HEK293T (cell line): ENCODE measurements at places on chromosomes 6 and 20.

DNA sequence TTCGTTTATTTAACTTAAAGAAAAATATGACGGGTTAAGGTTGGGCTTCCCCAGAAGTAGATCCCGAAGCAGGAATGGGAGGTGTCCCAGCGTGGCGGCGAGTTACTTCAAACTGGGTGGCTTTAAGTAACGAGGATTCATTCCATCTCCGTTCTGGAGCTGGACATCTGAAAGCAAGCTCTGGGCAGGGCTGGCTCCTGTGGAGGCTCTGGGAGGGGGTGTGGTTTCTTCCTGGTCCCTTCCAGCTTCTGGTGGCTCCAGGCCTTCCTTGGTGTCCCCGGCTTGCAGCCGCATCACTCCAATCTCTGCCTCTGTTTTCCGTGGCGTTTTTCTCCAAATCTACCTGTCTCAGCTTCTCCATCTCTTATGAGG is 47.3 kb upstream of the BHLHE23 start:
- DNase-seq = no peak

GRCh38 chr20:2922957-2923356 is 49.7 kb downstream of the PTPRA start:
- DNase-seq = no peak

- no peak for DNase-seq
These were observed 9.7 kb upstream of the MMS22L start for GRCh38 chr6:97292671-97293070.

GRCh38 chr6:140490081-140490480 is 1115.6 kb upstream of the CITED2 start:
- DNase-seq = no peak

GRCh38 chr6:112659912-112660311 is 312.8 kb downstream of the RFPL4B start:
- DNase-seq = no peak

DNA sequence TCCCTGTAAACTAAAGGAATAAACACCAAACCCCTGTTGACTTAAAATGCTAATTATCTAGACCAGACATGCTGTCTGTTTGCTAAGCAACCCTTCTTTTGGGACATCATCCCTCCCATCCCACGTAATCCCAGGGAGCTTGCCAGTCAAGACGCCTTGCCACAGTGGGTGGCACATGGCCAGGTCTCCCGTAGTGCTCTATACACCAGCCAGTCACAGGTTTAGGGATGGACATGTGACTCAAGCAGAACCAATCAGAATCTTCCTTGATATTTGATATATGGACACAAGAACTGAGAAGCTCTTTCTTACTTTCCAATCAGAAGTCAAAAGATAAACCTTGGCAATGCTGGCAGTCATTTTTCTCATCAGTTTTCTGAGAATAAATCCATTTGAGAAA is 60.0 kb downstream of the CNKSR3 start:
- no peak for DNase-seq

DNA sequence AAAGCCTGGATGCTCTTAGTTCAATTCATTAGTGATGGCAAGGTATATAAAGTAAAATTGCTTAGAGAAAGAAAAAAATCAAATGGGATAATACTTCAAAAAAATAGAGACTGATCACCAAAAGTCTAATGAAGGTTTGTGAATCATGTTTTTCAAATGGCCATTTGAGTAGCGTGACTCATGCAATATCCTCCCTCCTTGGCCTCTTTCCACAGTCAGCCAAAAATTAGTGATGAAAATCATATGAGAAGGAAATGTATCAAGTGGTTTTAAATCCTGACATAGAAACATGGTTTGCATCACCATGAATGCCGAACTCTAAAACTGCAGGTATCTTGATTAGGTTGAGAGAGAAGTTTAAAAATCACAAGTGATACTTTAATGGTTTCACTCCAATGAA is 1.2 kb upstream of the COL19A1 start:
- DNase-seq = no peak

- DNase-seq = no peak
These were observed 35.3 kb upstream of the CDKN1A start for GRCh38 chr6:36642913-36643817.

DNA sequence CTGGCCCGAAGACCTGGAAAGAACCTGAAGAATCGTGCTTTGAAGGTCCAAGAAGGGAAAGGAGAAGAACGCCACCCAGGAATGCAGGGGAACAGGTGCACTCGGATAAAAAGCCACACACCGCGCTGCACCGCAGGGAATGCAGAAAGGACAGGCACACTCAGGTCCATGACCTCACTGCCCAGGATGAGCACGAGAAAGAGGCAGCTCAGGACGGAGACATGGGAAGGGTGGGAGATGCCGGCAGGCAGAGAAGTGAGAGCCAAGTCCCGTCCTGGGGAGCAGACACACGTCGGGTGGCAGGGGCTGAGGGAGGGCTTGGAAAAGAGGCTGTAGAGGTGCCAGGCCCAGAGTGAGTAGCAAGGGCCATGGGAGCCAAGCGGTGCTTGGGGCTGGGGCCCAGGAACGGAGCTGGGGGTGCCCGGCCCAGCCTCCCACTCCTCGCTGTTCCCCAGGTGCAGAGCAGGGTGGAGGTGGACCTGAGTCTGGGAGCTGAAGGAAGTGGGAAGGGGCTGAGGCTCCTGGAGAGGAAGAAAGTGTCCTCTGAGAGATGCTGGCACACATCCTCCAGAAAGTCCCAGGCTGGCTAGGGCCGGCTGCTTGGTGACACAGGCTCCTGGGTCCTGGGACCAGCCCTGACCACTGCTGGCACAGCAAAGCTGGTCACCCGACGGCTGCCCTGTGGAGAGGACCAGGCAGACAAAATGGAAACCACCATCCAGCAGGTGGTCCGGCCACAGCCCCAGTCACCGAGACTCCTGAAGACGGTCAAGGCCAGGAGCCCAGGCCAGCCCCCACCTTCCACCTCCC is 91.3 kb downstream of the PSMB1 start:
- DNase-seq = no peak

DNA sequence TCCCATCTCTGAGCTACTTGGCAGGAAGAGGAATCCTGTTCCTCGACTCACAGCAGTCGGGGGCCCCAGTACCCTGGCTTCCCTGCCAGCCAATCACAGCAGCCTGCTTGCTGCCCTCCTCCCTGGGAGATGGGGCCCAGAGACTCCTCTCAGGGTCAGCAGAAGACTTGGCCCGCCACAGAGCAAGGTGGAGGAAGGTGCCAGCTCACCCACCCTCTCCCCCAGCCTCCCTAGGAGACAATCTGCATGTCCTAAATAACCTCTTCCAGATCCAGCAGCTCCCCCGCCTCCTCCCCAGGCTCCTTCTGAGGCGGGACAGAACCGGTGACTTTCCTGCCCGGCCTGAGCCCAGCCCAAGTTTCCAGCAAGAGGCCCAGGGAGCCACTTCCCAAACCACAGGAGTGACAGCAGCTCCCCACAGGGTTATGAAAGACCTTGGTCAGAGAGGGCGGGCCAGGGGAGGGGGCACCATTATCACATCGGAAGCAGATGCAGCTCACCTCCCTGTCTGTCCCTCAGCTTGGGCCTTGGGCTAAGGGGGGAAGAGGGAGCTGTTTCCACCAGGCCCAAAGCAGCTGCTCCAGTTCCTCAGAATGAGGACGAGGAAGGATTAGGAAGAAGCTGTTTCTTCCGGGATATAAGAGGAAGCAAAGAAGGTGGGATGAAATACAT is 2.3 kb downstream of the CCND3 start:
- DNase-seq = no peak

GRCh38 chr6:47714802-47715201 is 16.4 kb downstream of the ADGRF4 start:
- no peak for DNase-seq

DNA sequence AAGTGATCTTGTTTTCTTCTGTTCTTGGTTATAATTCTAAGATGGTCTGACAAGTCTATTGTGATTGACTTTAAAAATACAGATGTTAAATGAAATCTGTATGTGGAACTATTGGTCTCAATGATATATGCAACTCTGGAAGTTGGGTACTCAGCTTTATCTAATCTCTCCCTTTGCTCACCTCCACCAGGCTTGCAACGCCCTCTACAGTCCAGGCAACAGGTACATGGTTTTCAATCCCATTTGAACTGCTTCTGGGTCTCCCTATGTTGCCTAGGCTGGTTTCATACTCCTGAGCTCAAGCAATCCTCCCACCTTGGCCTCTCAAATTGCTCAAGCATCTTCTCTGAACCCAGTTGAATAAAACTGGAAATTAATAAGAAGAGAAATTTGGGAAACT is 25.6 kb upstream of the HLA-DQB1 start:
- peak; percentile 43 for DNase-seq

DNA sequence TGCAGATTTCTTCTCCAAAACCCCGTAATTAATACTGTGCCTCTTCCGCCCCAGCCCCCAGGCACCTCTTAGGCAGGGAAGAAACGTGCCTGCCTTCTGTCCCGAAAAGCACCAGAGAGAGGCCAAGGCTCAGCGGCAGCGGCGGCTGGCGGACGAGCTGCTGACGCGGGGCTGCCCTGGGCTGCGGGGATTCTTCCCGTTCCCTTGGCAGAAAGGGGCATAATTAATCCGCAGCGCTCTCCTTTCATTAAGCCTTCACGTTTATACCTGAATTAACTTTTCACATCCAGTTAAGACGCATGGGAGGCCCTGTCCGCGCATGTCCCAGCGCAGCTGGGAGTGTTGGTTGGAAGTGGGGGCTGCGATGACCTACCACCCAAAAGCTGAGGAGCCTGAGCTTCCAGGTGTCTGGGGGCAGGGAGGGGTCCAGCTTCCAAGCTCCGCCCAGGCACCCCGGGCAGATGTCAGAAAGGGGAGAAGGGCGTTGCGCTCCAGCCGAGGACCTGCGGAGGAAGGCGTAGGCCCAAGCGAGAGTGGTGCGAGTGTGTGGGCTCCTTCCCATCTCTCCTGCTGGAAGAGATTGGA is 167.4 kb upstream of the LRFN2 start:
- DNase-seq = no peak

- DNase-seq = no peak
These were observed 33.9 kb upstream of the CLVS2 start for GRCh38 chr6:122962000-122962624.

- no peak for DNase-seq
These were observed 273.8 kb downstream of the CDH4 start for GRCh38 chr20:61525781-61526431.

GRCh38 chr20:49323622-49324238 is 45.9 kb upstream of the ZNFX1 start:
- DNase-seq = no peak

GRCh38 chr20:49457444-49457843 is 25.0 kb downstream of the KCNB1 start:
- no peak for DNase-seq

- DNase-seq = peak; percentile 33
These were observed 18.0 kb upstream of the SIRPB2 start for GRCh38 chr20:1509237-1509636.

GRCh38 chr6:81562169-81562568 is 190.3 kb downstream of the TENT5A start:
- DNase-seq = peak; percentile 8

GRCh38 chr6:31663961-31664789 is 622 bp downstream of the GPANK1 start:
- DNase-seq = no peak

- DNase-seq = no peak
These were observed 28.1 kb upstream of the SOX4 start for GRCh38 chr6:21565431-21565830.

GRCh38 chr6:111764238-111765175 is 108.7 kb downstream of the FYN start:
- DNase-seq = no peak

- DNase-seq = peak; percentile 78
These were observed 18.0 kb upstream of the CSNK2A1 start for GRCh38 chr20:561437-562231.

DNA sequence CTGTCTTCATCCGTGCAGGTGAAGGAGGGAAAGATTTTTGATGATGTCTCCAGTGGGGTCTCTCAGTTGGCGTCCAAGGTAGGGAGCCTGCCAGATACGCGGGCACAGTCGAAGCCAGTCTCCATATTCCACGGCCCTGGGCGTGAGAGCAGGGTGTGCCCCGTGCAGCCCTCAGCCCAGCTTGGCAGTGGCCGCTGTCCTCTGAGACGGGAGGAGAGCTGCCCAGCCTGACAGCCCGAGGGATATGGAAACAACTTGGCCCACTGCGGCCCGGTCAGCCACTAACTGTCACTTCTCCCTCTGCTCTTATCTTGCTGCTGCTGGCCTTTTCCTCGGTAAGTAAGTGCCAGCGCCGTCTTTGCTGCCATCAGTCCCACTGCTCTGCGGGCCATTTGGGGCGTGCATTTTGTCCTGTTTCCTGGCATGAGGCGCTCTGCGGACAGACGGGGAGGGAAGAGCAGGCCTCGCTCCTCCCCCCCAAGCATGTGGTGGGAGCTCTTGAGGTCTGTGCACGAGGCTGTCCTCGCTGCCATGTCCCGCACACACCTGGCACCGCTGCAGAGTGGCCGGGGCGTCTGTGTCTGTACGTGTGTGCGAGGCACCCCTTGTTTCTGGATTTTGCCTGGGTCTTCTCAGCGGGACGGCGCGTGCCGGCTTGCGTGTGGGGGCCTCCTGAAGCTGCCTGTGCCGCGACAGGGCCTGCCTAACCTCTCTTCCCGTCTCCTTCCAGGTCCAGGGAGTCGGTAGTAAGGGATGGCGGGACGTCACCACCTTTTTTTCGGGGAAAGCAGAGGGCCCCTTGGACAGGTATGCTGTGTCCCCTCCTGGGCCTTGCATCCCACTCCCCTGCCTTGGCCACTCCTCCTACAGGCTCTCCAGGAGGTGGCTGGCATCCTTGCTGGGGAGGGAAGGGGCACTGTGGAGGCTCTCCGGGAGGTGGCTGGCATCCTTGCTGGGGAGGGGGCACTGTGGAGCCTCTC is 7.1 kb upstream of the COL20A1 start:
- DNase-seq = no peak

- no peak for DNase-seq
These were observed 44.0 kb downstream of the SMPDL3A start for GRCh38 chr6:122833021-122833491.

DNA sequence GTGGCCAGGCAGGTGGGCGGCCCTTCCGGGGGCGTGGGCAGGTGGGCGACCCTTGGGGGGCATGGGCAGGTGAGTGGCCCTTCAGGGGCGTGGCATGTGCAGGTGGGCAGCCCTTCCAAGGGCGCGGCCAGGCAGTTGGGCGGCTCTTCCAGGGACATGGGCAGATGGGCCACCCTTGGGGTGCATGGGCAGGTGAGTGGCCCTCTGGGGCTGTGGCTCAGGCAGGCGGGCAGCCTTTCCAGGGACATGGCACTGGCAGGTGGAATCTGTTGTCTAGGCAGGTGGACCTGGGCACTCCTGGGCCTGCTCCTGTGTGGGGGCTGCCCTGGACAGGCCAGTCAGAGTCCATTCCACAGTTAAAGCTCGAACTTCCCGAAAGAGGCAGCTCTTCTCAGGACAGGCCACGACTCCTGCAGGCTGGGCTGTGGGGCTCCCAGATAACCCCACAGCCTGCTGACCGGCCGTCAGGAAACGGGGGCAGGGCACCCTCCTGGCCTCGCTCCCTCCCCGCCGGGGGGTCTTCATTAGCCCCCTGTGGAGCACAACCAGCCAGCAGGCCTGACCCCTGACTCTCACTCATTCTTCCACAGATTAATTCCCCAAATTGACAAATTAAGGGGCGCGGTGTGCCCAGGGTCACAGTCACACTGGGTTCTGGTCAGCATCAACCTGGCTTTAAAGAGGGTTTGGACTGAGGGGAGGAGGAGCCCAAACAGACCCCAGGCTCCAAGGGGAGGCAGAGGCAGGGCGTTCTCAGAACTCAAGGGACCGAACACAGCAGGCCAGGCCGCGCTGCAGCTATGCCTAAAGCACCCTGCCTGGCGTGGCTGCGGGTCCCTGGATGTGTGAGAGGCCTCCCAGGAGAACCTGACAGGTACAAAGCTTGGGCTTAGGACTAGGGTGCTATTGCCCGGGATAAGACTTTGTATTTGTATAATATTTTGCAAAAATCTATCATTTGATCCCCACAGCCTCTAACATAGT is 130.0 kb downstream of the DLL1 start:
- no peak for DNase-seq
